ENCODE measurements at places on chromosomes 2 and 18.

DNA sequence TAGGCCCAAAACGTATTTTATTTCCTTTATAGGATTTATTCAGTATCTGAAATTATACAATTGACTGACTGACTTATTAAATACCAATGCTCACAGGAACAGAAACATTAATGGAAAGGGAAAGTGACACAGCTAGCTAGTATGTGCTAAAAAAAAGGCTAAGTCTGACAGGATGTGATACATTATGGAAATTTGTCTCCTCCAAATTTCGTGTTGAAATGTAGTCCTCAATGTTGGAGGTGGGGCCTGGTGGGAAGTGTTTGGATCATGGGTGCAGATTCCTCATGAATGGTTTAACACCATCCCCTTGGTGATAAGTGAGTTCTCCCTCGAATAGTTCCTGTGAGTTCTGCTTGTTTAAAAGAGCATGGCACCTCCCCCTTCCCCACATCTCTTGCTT is 70.6 kb upstream of the WDR75 start:
- no peak for DNase-seq

GRCh38 chr2:206274434-206275311 is at the start of gene ZDBF2:
ZDBF2 (plus strand) TSS chr2:206274663; CDS start chr2:206281850, 7,187 bp downstream.
- peak; percentile 68 for DNase-seq

GRCh38 chr18:32057624-32058165 is 34.0 kb upstream of the RNF138 start:
- DNase-seq: no peak

GRCh38 chr2:195709901-195710806 is 53.1 kb downstream of the SLC39A10 start:
- no peak for DNase-seq
